ENCODE measurements at places on chromosomes 5 and 9. TPM values are rescaled to one million over a fixed set of nuclear protein-coding genes. Genes with fewer than 3 reads are reported as not detected.

DNA sequence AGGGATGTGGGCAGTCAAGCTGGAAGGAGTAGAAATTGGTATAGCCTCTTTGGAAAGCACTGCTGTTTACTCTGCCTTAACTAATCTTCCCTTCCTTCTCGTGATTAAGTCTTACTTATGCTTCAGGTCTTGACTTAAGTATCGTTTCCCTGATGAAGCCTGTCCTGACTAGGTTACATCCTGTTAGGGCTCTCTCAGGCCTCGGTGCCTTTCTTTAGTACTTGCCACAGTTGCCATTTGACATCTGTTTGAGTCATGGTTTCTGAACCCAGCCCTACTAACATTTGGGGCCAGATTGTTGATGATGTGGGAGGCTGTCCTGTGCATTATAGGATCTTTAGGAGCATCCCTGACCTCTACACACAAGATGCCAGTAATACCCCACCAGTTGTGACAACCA lies 94.4 kb downstream of the GAPVD1 start:
- no peaks in the 10 kb centered on the region for H3K4me1 ChIP-seq
- H3K27ac ChIP-seq, result no peak overlapping the region
- H3K4me3 ChIP-seq, result no peak overlapping the region
- H3K36me3 ChIP-seq, result peaks cover 88% of the 10 kb centered on the region
- DNase-seq, result no peak

- H3K36me3 ChIP-seq, result no peaks in the 10 kb centered on the region
- H3K4me3 ChIP-seq, result no peak overlapping the region
- no peaks in the 10 kb centered on the region for H3K4me1 ChIP-seq
- H3K27me3 ChIP-seq, result no peaks in the 10 kb centered on the region
Observed at GRCh38 chr9:110801426-110801825, 132.8 kb downstream of the MUSK start.

The STKLD1 gene
- 0.13 TPM for polyA plus RNA-seq

GRCh38 chr5:10653043-10653442 lies 89.2 kb downstream of the ANKRD33B start:
- H3K27ac ChIP-seq, result no peak overlapping the region
- peaks cover 47% of the 10 kb centered on the region for H3K27me3 ChIP-seq
- DNase-seq, result no peak
- H3K4me3 ChIP-seq, result no peak overlapping the region

- H3K36me3 ChIP-seq, result peaks cover 32% of the 10 kb centered on the region
- no peak overlapping the region for H3K27ac ChIP-seq
- H3K27me3 ChIP-seq, result no peaks in the 10 kb centered on the region
- DNase-seq, result peak; percentile 27
Observed at GRCh38 chr5:86623785-86624483, 6.2 kb downstream of the COX7C start.

- H3K4me3 ChIP-seq, result no peak overlapping the region
- H3K27ac ChIP-seq, result no peak overlapping the region
- no peaks in the 10 kb centered on the region for H3K36me3 ChIP-seq
- DNase-seq, result no peak
- no peaks in the 10 kb centered on the region for H3K4me1 ChIP-seq
Observed at GRCh38 chr5:174448662-174449061, 275.7 kb upstream of the MSX2 start.

The GIN1 gene
- 6.2 TPM for polyA plus RNA-seq

The CHSY3 gene
- not detected for polyA plus RNA-seq

The SH2D3C gene
- 0.38 TPM for polyA plus RNA-seq

The PCDHA2 gene
- polyA plus RNA-seq, result not detected

DNA sequence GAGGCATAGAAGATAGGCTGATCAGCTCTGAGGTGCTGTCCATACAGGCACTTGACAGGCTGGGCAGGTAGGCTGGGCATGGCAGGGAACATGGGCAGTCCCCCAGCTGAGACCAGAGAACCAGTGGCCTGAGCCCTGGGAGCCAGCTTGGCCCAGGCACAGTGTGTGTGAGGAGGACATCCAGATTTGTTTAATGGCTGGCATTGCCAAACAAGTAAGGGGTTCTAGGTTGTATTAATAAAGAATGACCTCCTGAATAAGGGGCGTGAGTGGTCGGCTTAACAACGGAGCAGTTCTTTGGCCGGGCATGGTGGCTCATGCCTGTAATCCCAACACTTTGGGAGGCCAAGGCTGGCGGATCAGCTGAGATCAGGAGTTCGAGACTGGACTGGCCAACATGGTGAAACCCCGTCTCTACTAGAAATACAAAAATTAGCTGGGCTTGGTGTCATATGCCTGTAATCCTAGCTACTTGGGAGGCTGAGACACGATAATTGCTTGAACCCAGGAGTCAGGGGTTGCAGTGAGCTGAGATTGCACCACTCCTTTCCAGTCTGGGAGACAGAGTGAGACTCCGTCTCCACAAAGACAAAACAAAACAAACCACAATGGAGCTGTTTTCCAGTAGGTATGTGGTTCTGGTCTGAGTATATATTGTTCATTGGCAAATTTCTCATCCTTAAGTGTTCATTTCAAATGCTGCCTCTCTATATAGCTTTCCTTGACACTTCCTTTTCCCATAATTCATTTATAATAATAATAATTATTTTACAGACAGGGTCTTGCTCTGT lies 56.2 kb downstream of the ANGPTL2 start:
- no peaks in the 10 kb centered on the region for H3K36me3 ChIP-seq
- no peaks in the 10 kb centered on the region for H3K4me1 ChIP-seq
- peaks cover 12% of the 10 kb centered on the region for H3K27me3 ChIP-seq
- H3K27ac ChIP-seq, result no peak overlapping the region
- no peak for DNase-seq

The ITK gene
- polyA plus RNA-seq, result not detected

GRCh38 chr9:114218264-114219120 lies 63.2 kb downstream of the COL27A1 start:
- peaks cover 8% of the 10 kb centered on the region for H3K27me3 ChIP-seq
- no peak for DNase-seq
- no peaks in the 10 kb centered on the region for H3K4me1 ChIP-seq
- H3K27ac ChIP-seq, result no peak overlapping the region
- H3K36me3 ChIP-seq, result no peaks in the 10 kb centered on the region
- no peak overlapping the region for H3K4me3 ChIP-seq

The SLC34A3 gene
- not detected for polyA plus RNA-seq

The RNF183 gene
- 0.11 TPM for polyA plus RNA-seq

The NR6A1 gene
- polyA plus RNA-seq, result 16.6 TPM

DNA sequence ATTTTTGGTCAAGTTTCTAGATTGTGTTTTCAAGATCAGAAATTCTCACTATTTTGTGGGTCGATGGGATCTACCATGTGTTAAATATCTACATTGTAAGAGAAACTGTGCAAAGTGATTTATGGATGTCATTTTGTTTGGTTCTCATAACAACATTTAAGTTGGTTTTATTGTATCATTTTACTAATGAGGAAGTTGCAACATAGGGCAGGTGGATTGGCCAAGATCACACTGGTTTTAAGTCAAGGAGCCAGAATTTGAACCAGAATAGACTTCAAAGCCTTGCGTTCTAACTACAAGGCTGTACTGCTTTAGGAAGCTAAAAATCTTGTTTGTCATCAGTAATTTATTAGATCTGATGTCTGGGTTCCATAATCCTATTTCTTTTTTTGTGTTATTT lies 23.4 kb downstream of the SH3TC2 start:
- no peak overlapping the region for H3K4me3 ChIP-seq
- DNase-seq, result no peak
- H3K27me3 ChIP-seq, result no peaks in the 10 kb centered on the region
- H3K36me3 ChIP-seq, result no peaks in the 10 kb centered on the region
- H3K4me1 ChIP-seq, result no peaks in the 10 kb centered on the region

- peak overlapping the region; percentile 78 for H3K27ac ChIP-seq
- no peak for DNase-seq
- H3K4me3 ChIP-seq, result peak overlapping the region; percentile 91
- no peaks in the 10 kb centered on the region for H3K27me3 ChIP-seq
Observed at GRCh38 chr9:137130176-137130755, 8.7 kb upstream of the GRIN1 start.

The SPATA9 gene
- 0.16 TPM for polyA plus RNA-seq

DNA sequence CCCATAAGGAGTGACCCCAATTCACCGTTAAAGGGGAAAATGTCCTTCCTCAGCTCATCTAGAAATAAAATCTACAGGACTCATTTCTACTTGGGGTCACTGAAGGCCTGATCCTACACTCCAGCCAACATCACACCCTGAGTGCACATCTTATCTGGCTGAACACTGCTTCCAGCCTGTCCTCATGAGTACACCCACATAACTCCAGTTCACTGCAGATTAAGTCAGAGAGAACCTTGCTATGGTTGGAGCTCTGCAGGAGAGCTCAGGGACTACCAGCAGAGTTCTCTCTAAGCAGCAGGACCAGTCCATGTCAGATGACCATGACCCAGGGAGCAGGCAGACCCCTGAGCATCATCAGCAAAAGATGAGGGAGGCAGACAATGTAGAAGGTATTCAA lies 126.9 kb upstream of the MAP3K1 start:
- no peaks in the 10 kb centered on the region for H3K36me3 ChIP-seq
- peaks cover 4% of the 10 kb centered on the region for H3K4me1 ChIP-seq
- peak; percentile 37 for DNase-seq
- H3K27ac ChIP-seq, result no peak overlapping the region

The DOLPP1 gene
- 40.5 TPM for polyA plus RNA-seq

The GADD45G gene
- not detected for polyA plus RNA-seq

The SLCO6A1 gene
- polyA plus RNA-seq, result 0.26 TPM

The LRRC70 gene
- 0.24 TPM for polyA plus RNA-seq
